ENCODE measurements at places on chromosomes 16 and 17.

- DNase-seq: no peak
Measured at GRCh38 chr17:28925912-28926365, 23.1 kb upstream of the DHRS13 start.

DNA sequence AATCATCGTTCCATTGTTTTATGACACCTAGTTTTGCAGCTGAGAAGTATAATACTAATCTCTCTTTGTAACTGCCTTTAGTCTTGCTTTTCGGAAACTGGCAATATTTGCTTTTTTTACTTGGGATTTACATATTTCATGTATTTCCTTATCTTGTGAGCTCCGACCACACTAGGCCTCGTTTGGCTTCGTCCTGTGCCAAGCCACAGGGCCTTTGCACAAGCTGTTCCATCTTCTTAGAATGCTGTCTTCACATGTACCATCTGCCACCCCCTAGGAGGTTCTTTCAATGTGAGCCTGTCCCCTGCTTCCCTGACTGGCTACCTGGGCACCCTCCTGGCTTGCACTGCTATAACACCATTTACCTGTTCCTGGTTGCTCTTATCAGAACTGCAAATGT, 77.2 kb downstream of the SHISA6 start:
- DNase-seq: no peak

- no peak for DNase-seq
Measured at GRCh38 chr16:88382491-88383400, at the start of gene ZNF469. TSS of gene ZNF469 (plus strand) at chr16:88382959. CDS start at chr16:88427471, 44,512 bp downstream.

GRCh38 chr17:61238455-61238933, 161.1 kb upstream of the TBX2 start:
- no peak for DNase-seq

- no peak for DNase-seq
Measured at GRCh38 chr16:14007450-14007849, 63.7 kb upstream of the MRTFB start.

DNA sequence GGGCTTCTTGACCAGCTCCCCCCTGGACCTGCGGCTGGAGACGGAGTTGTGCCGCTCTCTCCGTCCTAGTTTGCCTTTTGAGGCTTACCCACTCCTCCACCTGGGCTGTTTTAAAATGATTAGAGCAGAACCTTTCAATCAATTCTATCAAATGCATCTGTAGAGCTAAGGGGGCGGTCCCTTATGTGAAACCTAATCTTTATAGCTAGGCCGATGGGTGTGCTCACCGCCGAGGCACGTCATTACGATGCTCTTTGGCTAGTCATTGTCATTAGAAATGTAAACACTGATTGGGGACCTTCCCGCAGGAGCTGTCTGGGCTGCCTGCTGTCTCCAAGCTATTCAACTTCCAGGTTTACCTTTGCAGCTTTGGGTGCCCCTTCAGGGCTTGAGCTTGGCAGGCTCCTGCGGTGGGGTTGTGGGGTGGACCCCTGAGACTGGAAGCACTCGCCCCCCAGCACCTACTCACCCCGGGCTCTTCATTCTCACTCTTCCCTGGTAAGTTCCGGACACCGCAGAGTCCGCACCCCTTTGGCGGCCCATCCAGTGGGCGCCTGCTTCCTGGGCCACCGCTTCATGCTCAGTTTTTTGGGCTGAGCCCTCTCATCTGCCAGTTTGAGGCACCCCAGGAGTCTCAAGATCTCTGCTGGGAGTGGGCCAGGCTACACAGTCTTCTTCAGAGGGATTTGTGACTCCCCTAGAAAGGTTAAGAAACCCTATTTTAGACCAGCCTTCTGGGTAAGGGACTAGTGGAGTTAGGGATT, 20.9 kb upstream of the IL17C start:
- DNase-seq: no peak

- no peak for DNase-seq
Measured at GRCh38 chr16:57666353-57667047, 1.6 kb upstream of the ADGRG3 start.

- DNase-seq: no peak
Measured at GRCh38 chr16:3829631-3830536, 50.6 kb downstream of the CREBBP start.

GRCh38 chr16:73768786-73769203, 527.8 kb upstream of the PSMD7 start:
- DNase-seq: no peak

- no peak for DNase-seq
Measured at GRCh38 chr16:57367116-57367752, 5.1 kb upstream of the CX3CL1 start.

DNA sequence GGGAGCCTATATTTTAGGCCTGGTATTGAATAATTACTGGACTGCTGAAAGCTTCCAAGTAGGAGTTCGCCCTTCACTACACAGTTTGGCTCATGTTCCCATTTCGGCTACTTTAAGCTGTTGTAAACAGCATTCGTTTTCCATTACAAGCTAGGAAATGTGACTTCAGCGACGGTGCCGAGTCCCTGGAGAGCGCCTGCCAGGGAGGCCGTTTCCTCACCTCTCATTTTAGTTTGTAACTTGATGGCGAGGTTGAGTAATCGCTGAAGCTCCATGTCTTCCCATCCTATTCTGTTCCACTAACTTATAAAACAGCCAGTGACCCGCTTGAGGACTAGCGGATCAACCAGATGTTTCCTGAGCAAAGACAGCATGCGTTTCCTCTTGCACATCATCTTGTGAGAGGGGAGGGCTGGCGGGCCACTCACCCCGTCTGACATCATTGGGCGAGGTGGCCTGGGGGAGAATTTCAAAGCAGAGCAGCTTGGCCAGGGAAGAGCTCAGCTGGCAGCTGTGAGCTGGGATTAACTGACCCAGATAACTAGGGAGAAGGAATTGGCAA, 32.9 kb downstream of the PCTP start:
- DNase-seq: no peak

- no peak for DNase-seq
Measured at GRCh38 chr16:73616770-73617169, 568.8 kb upstream of the ZFHX3 start.

DNA sequence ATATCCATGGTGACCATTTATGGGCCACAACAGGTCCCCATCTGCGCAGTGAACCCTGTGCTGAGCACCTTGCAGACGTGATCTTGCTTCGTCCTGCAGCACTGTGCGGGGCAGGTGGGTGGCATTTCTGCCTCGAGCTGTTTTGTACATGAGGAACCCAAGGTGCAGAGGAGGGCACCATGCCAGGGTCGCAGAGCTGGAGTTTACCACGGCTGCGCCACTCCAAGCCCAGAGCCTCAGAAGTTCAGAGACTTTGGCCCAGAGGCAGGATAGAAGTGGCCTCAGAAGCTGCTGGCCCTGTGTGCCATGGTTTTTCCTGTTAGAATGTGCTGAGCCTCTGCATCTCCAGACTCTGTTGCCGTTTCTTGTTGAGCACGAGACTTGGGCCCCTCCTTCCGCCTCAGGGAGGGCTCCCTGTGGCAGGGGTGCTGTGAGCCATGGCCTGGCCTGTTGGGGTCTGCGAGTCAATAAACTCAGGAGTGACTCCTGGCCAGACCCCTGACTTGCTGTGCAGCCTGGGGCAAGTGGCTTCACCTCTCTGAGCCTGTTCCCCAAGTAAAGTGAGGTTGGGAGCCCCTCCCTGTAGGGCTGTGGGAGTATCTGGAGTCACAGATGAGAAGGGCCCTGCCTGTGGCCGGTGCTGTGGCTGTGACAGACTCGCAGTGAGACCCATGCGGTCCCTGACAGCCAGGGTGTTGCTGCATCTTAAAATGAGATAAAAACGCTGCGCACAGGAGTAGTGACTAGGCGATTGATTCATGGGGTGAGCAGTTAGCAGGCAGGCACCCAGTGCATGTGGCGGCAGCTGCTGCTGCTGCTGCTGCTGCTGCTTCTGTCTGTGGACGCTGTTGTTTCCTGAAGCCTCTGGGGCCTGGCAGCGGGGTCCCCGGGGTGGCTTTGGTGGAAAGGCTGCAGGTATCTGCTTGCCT, 11.8 kb downstream of the MAP2K3 start:
- DNase-seq: no peak

- no peak for DNase-seq
Measured at GRCh38 chr17:67076290-67076689, 31.9 kb downstream of the CACNG1 start.

DNA sequence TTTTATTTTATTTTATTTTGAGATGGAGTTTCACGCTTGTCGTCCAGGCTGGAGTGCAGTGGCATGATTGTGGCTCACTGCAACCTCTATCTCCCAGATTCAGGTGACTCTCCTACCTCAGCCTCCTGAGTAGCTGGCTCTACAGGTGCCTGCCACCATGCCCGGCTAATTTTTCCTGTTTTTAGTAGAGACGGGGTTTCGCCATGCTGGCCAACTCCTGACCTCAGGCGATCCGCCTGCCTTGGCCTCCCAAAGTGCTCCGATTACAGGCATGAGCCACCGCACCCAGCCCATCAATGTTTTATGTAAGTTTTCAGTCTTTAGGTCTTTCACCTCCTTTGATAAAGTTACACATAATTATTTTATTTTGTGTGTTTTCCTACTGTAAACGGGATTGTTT, 154.6 kb downstream of the COPRS start:
- DNase-seq: no peak

- DNase-seq: no peak
Measured at GRCh38 chr16:69276148-69277115, 34.7 kb upstream of the VPS4A start.

DNA sequence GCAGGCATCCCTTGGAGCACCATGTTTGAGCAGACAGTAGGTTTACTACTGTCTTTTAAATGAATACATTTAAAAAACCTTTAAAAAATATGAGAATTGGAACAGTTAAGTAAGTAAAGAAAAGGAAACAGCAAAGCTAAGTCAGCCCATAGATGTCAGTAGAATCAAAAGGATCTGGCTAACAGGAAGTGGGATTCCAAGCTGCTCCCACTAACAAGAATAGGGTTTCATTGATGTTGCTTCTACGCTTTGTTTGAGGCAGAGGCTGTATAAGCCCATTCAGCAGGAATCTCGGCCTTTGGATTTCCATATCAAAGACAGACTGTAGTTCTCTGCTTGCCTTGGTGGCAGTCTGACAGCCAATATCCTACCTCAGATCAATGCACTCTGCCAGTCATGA, 122.9 kb upstream of the ELAC2 start:
- DNase-seq: no peak

DNA sequence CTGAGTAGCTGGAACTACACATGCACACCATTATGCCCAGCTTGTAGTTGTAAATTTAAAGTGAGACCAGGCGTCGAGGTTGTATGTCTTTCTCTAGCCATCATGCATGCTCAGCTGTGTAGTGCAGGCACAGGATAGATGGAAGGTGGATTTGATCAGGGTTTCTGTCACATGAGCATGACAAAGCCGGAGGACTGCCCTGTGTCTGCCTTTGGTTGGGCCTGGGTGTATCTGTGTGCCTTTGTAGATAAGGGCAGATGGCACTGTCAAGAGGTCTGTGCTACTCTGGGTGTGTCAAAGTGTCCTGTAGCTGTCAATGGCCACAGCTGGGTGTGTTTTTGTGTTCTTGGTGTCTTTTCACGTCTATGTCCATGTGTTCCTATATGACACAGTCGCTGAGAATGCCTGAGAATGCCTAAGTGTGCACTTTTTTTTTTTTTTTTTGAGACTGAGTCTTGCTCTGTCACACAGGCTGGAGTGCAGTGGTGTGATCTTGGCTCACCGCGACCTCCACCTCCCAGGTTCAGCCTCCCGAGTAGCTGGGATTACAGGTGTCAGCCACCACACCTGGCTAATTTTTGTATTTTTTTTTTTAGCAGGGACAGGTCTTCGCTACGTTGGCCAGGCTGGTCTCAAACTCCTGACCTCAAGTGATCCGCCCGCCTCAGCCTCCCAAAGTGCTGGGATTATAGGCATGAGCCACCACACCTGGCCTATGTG, 4.1 kb upstream of the NAGS start:
- no peak for DNase-seq

DNA sequence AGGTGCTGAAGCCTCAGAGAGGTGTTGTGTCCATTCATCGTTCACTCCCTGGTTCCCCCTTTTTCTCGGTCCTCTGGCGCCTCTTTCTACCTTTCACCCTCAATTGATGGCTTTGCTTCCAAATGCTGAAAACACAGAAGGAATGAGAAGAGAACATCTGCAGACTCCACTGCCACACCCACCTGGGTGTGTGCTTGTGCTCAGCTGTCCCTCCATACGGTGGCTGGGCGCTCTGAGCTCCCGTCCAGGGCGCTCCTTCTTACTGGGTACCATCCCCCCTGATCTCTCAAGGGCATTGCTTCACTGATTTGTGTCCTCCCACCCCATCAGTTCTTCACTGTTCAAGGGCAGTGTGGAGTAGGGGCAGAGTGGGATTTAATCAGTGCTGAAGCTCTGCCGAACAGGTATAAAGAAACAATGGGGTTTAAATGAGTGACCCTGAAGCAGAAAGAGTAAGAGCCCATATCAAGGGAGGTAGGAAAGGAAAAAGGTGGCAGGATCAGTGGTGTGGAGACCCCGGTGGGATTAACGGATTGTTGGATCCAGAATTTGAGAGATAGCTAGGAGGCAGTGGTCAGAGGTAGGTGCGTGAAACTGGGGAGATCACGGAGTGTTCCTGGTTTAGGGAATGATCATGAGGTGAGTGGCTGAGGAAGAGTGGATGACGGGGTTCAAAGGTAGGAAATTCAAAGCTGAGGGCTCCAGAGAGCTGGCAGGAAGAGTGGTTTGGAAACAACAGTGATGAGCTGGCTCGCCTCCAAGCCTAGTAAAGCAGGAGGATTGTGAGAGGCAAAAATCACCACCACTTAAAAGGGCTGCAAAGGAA, 40.8 kb downstream of the MRTFB start:
- no peak for DNase-seq

DNA sequence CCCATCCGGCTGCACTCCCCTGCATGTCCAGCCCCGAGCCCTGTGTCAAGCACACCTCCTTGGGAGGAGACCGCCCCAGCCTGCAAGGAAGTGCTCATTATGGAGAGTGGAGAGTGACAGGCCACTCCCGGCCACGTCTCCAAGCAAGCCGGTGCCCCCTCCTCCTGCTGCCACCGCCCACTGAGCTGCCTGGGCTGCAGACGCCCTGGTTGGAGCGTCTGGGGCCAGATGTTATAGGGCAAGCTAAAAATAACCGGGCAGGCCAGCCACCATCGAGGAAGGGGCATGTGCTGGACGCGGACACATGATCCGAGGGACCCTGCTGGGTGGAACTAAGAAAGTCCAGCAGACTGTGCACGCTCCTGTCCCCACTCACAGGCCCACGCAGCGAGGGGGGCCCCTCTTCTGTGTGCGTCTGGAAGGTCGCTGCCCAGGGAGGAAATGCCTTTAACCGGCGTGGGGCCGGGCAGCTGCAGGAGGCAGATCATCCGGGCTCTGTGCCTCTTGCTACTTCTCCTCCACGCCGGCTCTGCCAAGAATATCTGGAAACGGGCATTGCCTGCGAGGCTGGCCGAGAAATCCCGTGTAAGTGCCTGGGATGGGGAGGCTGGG, at the start of gene WFDC1:
Gene WFDC1, plus strand, starts transcription at position 348 of the 612 bp plus-strand sequence. Its CDS starts 94 bp downstream, at position 442.
- no peak for DNase-seq

Data from activated naive CD4-positive, alpha-beta T cell (primary cell).